ENCODE measurements at places on chromosomes 2 and 18.
A peak's percentile ranks its signal among the peaks of the same experiment; 100 is the strongest.

- DNase-seq: no peak
Observed at GRCh38 chr2:100104718-100105677, 37.4 kb downstream of the AFF3 start.

DNA sequence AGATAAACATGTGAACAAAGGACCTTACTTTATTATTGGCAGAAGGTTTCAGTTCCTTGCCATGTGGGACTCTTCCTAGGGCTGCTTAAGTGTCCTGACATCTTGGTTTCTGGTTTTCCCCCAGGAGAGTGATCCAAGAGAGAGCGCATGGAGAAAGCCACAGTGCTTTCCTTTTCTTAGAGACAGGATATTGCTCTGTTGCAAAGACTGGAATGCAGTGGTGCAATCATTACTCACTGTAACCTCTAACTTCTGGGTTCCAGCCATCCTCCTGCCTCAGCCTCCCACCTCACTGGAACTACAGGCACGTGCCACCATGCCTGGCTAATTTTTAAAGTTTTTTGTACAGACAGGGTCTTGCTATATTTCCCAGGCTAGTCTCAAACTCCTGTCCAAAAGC is 38.1 kb upstream of the TCF7L1 start:
- DNase-seq: no peak

GRCh38 chr18:3481696-3482210 is 31.8 kb downstream of the TGIF1 start:
- DNase-seq: no peak

DNA sequence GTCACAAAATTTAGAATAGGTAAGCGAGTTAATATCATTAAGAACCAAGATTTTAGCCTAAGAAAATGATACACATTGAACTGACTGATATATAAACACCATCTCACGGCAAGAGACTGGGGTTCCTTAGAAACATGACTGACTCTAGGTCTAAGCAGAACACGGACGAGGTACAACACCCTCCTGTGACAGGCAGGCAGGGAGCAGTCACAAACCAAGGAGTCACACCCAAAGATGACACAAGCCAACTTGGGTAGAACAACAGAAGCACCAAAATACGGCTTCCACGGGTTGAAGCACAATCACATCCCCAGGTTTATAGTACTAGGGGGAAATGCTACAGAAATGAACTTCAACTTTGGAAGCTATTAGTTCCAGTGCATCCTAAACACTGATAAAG is 24.3 kb downstream of the HDLBP start:
- no peak for DNase-seq

- no peak for DNase-seq
Observed at GRCh38 chr2:143717053-143717452, 587.8 kb downstream of the ARHGAP15 start.

DNA sequence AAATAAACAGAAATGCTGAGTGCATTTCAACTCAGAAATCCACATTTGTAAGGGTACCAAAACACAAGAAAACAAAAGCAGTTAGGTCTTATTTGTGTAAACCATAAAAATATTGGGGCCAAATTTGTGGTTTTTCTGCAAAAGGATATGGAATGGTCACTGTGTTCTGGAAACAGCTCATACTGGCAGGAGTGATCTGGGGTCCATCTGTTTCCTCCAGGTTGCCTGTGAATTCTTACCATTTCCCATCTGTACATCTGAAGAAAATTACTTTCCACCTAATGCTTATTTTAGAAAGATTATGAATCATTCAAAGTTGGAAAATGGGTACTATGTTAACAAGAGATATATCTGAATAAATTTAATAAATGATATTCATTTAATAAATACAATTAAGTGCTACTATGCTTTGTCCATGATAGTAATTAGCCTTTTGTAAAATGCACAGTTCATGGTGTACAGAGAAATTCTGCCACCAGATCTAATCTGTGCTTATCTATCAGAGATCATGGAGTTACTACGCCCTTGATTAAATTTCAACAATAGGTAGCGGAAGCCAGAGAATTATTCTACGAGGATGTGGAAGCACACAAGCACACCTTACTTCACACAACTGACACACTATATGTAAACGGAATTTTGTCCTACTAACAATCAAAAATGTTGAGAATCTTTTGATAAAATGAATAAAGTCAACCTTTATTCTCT is 10.9 kb downstream of the ALS2 start:
- DNase-seq: no peak

GRCh38 chr2:69505710-69506109 is 68.5 kb upstream of the NFU1 start:
- DNase-seq: no peak

DNA sequence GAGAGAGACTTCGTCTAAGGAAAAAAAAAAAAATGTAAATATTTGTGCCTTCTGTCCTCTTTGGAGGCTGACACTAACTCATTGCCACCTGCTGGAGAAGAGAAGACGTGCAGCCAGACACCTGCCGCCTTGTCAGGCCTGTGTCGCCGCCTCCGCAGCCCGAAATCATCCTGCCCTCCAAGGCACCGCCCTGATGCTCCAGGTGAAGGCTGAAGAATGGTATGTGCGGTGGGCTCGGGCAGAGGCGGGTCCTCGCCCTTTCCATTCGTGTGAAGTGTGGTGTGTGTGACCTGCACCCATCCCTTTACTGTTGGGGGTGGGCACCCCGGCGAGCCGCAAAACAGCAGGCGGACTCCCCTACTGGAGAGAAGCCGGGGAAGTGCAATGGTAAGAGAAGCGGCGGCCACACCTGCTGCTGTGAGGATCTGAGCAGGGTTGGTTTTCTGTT is 60.4 kb downstream of the FAM161A start:
- DNase-seq: peak; percentile 53

DNA sequence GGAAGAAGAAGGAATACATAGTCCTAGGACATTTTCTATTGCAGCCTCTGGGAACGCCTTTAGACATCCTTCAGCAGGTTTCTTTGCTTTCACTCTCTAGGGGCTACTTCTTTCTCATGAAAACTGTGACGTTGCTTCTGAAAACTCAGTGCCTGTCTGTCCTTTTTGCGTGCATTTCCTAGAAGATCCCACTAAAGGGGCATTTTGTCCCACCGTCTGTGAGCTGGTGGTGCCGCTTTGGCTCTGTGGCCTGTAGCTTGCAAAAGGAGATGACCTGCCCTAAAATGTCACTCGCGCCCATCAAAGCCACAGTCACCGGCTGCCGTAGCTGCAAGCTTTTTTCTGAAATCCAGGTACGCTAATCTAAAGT is 579 bp downstream of the STAT4 start:
- DNase-seq: no peak

DNA sequence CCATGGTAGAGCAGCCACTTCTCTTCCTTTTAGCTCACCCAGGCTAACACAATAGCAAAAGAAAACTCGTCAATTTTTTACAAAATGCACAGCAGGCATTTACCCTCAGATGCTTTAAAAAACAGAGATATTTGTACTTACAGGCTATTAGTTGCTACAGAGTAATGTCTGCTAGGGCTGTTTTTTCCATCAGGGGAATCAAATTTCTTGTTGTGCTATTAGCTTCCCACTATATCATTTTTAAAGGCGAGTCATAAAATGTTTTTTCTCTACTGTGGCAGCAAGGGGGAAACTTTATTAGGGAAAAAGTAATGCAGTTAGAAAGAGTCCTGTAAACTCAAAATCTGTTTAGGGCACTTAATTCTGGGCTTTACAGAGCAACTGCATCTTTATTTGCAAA is 277.9 kb upstream of the THSD7B start:
- no peak for DNase-seq

DNA sequence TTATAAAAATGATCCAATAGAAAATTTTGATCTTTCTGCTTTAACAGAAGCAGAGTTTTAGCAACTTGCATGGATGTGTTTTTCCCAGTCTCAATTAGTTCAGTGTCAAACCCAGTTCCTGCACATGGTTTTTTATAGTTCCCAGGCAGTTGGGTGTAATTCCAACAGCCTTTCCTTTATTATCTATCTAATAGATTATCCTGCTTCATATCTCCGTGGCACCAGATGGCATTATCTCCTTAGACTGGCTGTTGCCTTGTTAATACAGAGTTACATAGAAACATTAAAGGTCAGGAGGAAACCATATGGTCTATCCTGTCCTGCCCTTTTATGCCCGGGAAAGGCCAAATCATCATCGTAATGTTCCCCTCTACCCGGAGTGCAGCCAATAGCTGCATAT is 400.9 kb upstream of the SMIM21 start:
- DNase-seq: no peak

DNA sequence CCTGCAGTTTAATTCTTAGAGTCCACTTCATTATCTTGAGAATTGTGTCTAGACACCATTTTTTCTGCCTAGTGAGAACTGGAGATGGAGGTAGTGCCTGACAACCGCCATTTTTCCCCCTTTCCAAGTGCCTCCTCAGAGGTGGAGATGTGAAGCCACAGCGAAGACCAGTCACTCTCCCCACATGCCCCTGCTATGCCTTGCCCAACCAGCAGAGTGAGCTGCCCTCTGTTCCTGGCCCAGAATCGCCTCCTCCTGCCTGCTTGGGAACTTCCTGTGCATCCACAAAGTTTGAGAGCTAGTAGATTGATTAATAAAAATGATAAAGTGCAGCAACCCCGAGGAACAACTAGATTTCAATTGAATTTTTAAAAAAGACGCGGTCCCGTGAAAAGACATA is 123.3 kb downstream of the CLIP4 start:
- no peak for DNase-seq

Measured in NCI-H187 (cell line).